Kidney glomerular epithelial cell (primary cell): ENCODE measurements at places on chromosomes 11 and 22.

GRCh38 chr22:34055525-34056200 is 135.4 kb upstream of the LARGE1 start:
- DNase-seq = no peak

DNA sequence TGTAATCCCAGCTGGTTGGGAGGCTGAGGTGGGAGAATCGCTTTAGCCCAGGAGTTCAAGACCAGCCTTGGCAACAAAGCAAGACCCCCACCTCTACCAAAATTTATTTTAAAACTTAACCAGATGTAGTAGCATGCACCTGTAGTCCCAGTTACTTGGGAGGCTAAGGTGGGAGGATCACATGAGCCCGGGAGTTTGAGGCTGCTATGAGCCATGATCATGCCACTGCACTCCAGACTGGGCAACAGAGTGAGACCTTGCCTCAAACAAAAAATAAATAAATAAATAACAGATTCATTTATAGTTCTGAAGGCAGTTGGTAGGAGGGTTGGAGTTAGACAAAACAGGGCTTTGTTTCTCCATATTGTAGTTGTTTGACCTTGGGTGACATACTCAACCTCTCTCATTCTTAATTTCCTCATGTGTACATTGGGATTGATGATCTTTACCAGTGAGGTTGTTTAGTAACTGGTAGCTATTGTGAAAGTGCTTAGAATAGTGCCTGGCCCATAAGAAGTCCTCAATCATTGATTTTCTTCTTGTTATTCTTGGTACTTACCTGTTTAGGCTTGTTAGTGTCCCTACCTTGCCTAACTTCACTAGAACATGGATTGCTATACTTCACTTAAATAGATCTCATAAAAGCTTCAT is 79.1 kb downstream of the EMSY start:
- no peak for DNase-seq

DNA sequence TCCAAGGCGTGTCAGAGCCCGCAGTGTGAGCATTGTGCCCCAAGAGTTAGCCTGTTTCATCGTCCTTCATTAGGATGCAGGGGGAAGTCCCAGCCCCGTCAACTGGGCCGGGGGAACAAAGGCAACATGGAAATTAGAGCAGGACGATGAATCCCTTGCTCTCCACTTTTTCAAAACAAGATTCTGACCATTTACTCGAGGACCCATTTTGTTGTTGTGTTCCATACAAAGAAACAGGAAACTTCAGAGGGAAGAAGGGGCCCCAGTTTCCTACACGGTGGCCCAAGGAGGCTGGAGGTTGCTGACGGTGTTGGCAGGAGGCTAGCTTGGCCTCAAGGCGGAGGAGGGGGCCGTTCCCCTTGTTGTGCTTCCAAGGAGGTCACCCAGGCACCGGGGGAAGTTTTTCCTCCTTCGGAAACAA is 44.0 kb upstream of the SLC1A2 start:
- no peak for DNase-seq

DNA sequence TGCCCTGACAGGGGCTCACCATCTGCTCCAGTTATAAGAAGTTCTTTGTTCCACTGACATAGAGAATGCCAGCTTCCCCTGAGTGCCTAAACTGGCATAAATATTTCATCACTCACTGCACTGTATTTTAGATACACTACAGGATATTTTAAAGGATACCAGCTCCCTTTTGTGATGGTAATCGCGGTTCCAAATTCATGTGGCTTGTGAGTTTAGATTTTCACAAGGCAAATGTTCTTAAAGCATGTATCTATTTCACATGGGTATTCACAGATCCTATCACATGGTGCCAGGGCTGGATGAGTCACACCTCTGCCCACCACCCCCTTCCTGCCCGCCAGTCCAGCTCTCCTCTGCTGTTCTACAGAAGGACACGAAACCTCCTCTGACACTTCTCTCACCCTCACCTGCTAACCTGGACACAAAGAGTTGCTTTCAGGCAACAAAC is 105.5 kb downstream of the KCNC1 start:
- no peak for DNase-seq

DNA sequence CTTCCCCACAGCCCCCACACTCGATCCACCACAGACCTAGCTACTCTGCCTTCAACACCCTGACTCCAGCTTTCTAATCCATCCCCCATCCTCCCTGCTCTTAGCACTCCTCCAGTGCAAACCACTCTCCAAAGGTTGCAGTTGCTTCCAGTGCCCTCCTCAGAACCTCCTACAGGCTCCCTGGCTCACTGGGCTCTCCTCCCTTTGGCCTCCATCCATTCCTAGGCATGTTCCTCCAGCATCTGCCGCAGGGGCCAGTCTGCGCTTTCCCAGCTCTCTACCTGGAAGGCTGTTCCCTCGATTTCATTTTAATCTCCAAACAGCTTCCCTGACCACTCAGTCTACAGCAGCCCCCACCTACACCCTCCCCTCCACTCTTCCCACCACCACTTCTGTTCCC is 133.8 kb downstream of the SPATA19 start:
- no peak for DNase-seq

GRCh38 chr11:26199331-26200095 is 132.4 kb upstream of the ANO3 start:
- no peak for DNase-seq

- DNase-seq = no peak
Observed at GRCh38 chr11:65291613-65292012, 23.1 kb upstream of the CDC42EP2 start.

GRCh38 chr11:117064275-117064674 is 34.0 kb downstream of the SIK3 start:
- peak; percentile 29 for DNase-seq
